ENCODE measurements at places on chromosomes 5 and 9.

- no peak for DNase-seq
These were observed 158.4 kb downstream of the CPLANE1 start for GRCh38 chr5:37090781-37091180.

DNA sequence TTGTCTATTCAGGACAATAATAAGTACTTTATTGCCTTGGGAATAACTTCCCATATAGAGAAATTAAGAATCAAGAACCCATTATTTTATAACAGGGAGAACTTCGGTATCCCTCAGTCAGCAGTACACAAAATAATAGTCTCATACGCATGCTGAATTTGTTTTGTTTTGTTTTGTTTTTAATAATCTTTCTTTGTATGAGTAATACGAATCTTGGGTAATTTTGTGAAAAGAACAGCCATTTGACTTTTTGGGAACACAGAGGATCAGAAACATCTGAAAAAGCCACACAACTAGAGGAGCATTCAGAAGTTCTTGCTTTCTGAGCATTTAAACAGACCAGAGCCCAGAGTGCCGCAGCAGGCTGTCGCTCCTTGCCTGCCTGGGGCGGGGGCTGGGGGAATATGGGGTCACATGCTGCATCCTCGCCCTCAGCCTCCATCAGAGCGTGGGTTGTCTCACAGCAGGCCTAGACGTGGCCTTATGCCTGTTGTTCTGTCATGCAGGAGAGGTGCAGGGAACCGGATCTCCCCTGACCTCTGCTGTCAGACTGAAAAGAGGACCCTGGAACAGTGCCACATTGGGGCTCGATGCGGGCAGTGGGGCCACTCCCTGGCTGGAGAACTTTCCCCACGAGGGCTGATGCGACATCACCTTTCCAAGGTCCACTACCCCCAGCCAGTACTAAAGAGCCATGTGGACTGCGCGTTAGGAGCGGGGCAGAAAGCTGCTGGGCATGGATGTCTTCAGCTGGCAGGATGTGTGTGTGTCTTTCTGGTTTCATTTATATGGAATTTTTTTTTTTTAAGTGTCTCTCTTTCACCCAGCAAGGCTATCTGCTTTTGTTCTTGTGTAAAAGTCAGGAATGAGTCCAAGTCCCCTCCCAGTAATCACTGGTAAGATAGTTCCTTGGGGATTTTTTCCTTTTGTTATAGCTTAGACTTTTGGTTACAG, 133.4 kb upstream of the OTULINL start:
- no peak for DNase-seq

DNA sequence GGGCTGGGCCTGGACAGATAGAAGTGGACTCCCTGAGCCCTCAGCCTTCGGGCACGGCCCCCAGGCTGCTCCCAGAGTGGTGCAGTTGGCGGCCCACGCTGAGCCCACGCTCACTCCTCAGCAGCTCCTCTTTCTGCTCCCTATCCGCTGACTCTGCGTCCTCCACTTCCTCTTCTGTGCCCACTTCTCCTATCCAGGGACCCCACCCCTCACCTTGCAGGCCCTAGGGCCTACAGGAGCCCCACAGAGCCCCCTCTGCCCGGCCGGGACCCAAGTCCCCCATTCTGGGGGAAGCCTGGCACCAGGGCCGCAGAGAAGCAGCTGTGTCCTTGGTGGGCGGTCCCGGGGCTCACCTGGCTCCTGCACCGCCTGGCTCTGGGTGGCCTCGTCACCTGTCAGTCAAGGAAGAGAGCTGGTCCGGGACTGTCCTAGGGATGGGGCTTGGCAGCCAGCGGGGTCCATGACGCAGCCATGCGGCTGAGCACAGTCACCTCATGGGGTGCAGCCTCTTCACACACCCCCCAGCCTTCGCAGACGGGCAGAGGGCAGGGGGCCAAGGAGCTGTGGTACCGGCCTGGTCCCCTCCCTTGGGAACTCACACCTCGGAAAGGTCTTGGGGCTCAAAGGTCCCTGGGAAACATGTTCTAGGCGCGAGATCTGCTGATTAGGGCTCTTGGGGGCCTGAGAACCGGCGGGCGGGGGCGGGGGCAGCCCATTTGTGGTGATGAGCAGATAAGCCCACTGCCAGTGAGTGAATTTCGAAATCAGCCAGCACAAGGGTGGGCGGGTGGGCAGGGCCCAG, 5.4 kb upstream of the NRARP start:
- DNase-seq: no peak

DNA sequence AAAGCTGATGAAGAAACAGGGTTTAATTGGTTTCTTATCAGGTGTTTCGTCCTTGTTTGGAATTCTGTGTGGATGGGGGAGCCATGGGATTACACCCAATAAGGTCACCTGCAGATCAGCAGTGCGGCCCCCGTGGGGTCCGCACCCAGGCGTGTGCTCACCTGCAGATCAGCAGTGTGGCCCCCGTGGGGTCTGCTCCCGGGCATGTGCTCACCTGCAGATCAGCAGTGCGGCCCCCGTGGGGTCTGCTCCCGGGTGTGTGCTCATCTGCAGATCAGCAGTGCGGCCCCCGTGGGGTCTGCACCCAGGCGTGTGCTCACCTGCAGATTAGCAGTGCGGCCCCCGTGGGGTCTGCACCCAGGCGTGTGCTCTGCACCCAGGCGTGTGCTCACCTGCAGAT, 41.7 kb upstream of the CEP72 start:
- DNase-seq: no peak

GRCh38 chr9:24616863-24617262, 71.2 kb upstream of the IZUMO3 start:
- no peak for DNase-seq

- DNase-seq: no peak
These were observed 35.1 kb downstream of the LIX1 start for GRCh38 chr5:97107318-97107717.

DNA sequence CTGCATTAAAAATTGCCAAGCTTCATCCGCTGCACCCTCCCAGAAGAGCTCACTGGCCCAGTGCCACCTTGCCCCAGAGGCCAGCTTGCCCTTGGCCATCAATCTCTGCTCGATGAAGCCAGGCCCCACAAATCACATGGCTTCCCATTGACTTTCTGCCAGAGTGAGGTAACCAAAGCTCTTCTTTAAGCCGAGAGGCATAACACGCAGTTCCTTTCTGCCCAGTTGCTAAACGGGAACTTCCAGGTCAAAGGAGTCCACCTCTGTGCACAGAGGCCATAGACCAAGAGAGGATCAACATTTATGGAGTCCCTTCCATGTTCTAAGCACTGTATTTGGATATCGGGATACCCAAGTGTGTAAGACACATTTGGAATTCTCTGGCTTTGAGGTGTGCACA, 208.8 kb downstream of the KIF4B start:
- DNase-seq: no peak

DNA sequence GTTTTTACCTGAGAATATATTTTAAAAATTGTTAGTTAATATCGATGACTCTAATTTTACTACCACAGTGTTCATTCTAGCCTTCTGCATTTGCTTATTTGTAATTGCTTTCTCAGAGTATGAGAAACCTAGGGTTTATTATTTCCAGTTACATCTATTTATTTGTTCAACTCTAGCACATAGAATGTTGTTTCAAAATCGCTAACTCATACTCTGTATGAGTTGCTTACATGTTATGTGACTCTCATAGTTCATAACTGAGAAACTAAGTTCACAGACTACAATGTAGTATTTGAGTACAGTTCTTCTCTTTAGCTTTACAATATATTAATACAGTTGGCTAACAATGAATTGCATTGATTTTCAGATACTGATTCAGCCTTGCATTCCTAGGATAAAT, 103.2 kb downstream of the MACROH2A1 start:
- no peak for DNase-seq

- DNase-seq: no peak
These were observed 11.5 kb downstream of the CXXC5 start for GRCh38 chr5:139659695-139660101.

GRCh38 chr5:94849821-94850736, 231.6 kb downstream of the SLF1 start:
- peak; percentile 52 for DNase-seq

GRCh38 chr5:16935231-16936149, 598 bp downstream of the MYO10 start:
- no peak for DNase-seq

DNA sequence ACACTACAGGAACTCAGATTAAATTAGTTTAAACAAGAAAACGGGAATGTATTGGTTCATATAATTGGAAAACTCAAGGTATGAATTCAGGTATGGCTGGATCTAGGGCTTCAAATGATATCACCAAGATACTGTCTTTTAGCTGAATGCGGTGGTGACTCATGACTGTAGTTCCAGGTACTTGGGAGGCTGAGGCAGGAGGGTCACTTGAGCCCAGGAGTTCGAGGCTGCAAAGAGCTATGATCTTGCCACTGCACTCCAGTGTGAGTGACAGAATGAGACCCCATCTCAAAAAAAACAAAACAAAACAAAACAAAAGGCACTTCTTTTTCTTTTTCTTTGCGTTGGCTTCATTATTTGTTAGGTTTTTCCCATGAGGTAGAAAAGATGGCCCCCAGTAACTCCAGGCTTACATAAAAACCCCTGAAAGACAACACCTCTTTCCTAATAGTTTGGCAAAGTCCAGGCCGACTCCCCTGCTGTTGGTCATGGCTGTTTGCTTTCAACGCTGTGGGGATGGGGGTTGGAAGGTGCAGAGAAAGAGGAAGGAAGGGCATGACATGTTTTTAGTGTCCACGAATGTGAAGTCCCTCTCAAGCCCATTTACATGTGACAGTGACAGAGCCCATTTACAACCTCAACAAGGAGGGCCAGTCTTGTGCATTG, 39.8 kb upstream of the CRB2 start:
- no peak for DNase-seq

- DNase-seq: no peak
These were observed 131.9 kb downstream of the PRDM9 start for GRCh38 chr5:23639326-23639725.

DNA sequence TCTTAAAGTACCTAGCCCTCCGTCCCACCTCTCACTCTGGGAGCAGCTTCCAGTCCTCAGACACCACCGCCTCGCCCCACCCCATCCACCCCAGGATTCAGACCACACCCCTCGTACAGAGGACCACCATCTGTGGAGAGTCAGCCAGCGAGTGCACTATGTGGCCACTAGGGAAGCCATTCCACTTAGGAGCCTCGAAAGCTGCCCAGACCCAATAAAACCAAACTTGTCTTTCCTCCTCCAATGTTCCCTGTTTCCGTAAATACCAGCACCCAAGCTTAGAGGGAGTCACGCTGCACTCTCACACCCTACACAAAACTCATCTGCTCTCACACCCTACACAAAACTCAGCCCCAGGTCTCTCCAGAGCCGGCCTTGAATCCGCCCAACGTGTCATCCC, 1.9 kb downstream of the GCNT4 start:
- DNase-seq: no peak

- DNase-seq: no peak
These were observed 752 bp upstream of the GLRX start for GRCh38 chr5:95823218-95823737.

DNA sequence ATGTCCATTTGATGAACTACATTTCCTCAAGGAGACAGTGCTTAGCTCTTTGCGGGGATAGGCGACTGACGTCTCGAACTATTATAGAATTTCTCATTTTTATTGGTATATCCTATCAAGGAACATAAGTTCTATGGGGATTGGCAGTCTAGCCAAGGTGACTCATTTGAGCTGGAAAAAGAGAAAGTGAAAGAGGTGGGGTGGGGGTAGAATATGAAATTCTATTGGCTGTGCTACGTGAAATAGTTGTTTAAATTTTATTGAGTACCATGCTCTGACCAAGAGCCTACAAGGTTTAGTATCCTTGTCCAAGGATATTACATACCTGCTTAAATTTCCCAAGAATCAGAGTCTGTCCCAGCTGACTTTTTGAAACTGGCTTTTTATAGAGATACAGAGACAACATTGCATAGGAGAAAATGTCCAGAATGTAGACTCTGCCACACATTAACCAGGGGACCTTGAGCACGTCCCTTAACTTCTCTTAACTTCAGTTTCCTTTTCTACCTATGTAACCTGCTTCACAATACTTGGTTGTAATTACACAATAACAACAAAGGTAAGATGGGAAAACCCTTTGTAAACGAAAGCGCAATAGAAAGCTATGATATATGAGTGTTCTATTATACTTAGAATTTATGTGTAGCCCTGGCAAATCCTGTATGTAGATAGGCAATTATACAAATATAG, 226.4 kb upstream of the WWC1 start:
- no peak for DNase-seq

- no peak for DNase-seq
These were observed 4.7 kb downstream of the GOLGA2 start for GRCh38 chr9:128271112-128271511.

DNA sequence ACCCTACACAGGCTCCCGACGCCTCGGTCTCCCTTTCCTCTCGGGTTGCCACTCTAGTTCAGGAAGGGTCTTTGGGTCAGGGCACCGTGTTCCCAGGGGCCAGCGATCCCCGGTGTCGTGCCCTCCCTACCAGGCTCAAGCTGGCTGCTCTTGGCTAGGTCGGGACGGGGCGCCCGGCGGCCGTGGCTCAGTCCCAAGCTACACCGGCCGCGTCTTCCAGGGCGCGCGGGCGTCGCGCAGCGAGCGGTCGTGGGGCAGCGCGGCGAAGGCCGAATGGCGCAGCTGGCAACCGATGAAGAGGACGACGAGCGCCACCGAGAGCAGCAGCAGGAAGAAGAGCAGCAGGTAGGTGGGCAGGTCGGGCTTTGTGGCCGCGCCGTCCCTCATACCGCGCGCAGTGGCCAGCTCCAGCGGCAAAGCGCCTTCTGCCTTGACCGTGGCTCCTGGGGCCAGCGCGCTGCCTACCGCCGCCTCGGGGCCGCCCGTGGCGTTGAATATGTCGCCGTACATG, 892 bp downstream of the SMIM32 start:
- DNase-seq: no peak

DNA sequence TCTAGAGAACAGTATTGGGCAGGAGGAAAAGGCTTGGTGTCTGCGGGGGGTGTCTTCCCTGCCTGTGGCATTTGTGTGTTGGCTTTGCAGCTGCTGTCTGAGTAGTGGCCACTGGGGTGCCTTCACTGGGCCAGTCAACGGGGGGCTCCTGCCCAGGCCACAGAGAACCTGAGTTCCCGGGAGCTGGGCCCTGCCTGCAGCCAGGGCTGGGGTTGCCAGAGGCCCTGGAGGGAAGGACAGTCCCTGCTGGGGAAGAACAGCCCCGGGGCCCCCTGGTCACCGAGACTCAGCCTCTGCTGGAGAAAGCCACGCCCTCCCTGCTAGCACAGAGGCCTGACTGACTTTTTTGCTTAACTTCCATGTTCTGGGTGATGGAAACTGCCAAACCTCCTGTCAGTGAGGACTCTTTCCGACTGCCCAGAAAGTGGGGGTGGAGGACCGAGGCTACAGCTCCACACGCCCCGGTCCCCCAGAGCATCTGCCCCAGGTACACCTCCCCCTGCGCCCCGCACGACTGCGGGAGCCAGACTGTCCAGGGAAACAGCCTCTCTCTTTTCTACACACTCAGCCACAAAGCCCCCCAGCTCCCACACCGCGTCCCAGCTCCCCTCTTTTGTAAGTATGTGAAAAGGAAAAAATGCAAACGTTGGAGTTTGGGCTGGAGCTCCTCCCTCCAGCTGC, 133.4 kb downstream of the DAB2IP start:
- DNase-seq: no peak

DNA sequence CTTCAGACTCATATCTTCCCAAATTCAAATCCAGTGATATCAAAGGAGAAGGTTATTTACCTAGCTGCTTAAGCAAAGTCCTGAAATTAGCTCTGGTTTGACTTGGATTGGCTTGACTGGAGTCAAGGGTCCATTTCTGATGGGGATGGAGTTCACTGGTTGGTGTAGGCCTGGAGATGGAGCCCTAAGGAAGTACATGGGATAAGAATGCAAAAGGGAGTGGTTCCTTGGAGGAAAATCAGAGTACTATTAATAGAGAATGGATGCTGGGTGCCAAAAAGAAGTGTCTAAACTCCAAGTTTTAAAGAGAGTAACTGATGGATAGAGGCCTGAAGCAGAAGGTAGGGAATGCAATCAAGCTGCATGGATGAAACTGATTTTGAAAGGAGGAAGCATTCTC, 13.8 kb downstream of the TXNDC8 start:
- DNase-seq: no peak

Measured in iPS DF 6.9 (cell line).